Fibroblast of upper back skin (primary cell): ENCODE measurements at places on chromosomes 2 and 18.

- DNase-seq, result no peak
Measured at GRCh38 chr18:34543945-34544344, 166.2 kb upstream of the DTNA start.

DNA sequence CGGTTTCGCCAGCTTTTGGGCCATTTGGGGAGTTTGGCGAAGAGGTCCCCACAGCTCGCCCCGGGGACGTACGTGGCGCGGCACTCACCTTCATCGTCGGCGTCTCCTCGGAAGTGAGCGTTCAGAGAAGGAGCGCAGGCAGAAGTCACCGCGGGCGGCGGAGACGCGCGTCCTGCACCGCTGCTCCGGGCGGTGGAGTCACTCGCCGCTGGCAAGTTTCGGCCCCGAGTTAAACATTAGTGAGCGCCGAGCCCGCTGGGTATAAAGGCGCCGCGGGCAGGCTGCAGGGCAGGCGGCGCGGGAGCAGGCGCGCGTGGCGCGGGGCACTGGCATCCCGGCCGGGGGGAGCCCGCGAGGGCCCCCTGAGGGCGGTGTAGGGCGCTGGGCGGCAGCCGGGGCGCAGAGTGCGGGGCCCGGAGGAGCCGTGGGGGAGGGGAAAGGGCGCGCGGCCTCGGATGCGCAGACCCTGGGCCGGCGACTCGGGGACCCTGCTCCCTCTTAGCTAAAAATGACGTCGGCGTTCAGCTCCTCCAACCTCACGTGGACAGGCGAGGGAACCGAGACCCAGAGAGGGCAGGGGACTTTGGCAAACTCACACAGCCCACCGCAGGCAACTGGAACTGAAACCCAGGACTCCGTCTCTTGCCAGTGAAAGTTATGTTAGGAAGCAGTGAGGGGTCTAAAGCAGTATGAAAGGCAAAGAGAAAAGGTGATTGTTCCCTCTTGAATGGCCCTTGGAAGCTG, at the start of gene DPP4:
TSS of gene DPP4 (minus strand) at position 328 of the 744 bp plus-strand sequence. CDS start at position 94, 234 bp downstream.
- DNase-seq, result no peak

DNA sequence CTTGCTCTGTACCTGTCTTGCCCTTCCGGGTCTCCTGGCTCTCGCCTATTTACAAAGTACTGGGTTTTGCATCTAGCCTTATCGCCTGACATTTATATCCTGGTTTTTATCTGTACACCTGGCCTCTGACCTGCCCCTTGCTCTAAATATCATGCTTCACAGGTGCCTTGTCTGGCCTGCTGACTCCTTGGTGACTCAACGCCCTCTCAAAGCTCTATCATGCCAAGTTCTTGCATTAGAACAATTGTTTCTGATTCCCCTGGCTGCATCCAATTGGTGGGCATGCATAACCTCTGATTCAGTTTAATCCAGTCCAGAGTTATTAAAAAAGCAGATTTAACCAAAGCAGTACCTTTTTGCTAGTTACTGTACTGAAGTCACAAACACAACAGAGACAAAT, 113.9 kb upstream of the CCDC68 start:
- DNase-seq, result no peak

- no peak for DNase-seq
Measured at GRCh38 chr2:68845043-68845442, 26.2 kb downstream of the BMP10 start.

DNA sequence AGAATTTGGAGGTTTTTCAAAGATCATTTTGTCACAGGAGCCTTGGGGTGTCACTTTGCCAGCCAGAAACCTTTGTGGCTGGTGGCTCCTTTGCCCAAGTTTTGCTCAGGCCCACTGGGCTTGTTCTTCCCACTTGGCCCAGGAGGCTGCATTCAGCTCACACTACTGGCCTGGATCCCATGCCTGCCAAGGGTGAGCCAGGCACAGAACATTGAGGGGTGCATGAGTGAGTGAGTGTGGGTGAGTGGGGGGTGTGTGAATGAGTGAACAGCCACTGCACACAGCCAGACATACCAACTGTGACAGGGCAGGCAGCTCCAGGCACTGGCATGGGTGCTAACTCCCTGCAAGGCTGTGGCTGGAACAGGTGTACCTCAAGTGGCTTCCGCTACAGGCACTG, 39.6 kb downstream of the FAM171B start:
- DNase-seq, result no peak
